Dermis blood vessel endothelial cell (primary cell): ENCODE measurements at places on chromosomes 12 and 14. TPM values are rescaled to one million over a fixed set of nuclear protein-coding genes. Genes with fewer than 3 reads are reported as not detected.

Gene ANKRD33
- 0.19 TPM in 1 of 2 replicates, not detected in the other for total RNA-seq

Gene ENDOU
- 0.05 TPM in 1 of 2 replicates, not detected in the other for total RNA-seq

DNA sequence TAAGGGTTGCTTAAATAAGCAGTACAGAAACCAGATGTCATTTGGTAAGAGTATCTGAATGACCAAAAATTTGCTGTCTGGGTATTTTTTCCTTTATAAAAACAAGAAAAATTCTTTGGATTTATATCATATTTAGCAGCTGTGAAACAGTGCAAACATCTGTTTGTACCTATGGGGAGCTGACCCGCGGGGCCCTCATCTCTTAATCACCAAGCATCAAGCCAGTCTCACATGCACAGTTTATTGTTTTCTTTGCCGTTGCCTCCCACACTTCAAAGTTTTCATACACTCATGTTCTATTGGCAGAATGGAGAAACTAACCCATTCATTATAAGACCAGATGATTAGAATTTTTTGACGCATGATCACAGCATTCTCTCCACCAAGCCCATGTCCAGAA lies 142.2 kb downstream of the BMP4 start:
- DNase-seq = no peak

Gene MGST1
- 13.6 and 32.9 TPM in 2 replicates for total RNA-seq

DNA sequence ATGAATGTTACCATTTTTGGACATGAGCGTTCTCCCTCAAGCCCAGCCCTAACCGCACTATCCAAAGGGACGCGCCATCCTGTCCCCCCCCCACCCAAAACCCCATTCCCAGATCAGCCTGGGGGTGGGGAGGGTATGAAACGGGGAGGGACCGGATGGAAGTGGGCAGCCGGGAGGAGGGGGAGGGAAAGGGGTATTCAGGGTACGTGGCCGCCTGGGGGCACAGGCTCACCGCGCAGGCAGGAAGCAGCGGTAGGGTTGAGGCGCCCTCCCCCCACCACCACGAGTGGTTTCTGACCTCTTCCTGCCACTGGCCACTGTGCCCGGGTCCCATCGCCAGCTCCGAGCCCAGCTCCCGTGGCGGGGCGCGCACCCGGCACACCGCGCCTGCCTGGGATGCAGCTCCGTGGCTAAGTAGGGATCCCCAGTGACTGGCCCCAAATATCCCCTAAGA lies 1.4 kb downstream of the ACTN1 start:
- DNase-seq = peak; percentile 87

GRCh38 chr12:6031001-6031400 lies 85.9 kb upstream of the ANO2 start:
- no peak for DNase-seq

GRCh38 chr12:107225635-107226034 lies 132.3 kb upstream of the CRY1 start:
- peak; percentile 21 for DNase-seq

DNA sequence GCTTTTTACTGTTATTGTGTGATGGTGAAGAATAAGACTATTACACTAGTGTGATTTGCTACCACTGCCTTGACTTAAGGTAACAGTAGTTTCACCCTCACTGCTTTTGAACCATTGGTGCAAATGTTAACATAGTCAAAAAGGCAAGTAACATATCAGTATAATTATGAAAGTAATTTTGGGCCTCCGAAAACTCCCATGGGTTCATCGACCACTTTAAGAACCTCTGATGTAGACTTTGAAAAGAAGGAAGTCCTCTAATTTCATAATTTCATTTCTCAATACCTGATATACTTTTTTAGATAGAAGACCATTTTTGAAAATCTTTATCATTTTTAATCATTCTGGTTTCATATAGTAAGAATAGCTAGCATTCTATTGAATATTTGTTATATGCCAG lies 57.7 kb downstream of the ETNK1 start:
- no peak for DNase-seq

Gene GZMB
- not detected in 2 replicates for total RNA-seq
